Activated B cell treated with CpG ODN at 0.5 μM for 24 hours (primary cell): ENCODE measurements at places on chromosomes 2 and 18. TPM values are rescaled to one million over a fixed set of nuclear protein-coding genes. Genes with fewer than 3 reads are reported as not detected.

GRCh38 chr2:224156436-224156835, 117.3 kb upstream of the SERPINE2 start:
- no peak overlapping the region for H3K27ac ChIP-seq
- no peak for DNase-seq

DNA sequence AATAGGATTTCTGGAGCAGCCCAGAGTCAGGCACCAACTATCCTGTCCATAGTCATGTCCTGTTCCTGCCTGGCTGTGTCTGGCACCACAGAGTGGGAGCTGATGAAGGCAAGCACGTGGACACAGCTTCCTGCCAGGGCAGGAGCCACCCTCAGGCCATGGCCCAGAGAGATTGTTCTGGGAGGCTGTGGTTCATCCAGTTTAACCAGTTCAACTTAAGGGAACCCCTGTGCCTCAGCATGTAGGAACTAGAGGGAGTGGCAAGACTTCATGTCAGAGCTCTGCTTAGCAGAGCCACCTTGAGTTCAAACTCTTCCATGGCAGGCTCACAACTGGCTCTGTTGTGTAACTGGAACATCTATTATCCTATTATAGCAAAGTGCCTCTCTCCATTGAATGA, 73.2 kb upstream of the NCKAP5 start:
- peaks cover 6% of the 10 kb centered on the region for H3K27me3 ChIP-seq
- H3K4me3 ChIP-seq, result no peak overlapping the region
- no peak overlapping the region for H3K27ac ChIP-seq
- no peak for DNase-seq

DNA sequence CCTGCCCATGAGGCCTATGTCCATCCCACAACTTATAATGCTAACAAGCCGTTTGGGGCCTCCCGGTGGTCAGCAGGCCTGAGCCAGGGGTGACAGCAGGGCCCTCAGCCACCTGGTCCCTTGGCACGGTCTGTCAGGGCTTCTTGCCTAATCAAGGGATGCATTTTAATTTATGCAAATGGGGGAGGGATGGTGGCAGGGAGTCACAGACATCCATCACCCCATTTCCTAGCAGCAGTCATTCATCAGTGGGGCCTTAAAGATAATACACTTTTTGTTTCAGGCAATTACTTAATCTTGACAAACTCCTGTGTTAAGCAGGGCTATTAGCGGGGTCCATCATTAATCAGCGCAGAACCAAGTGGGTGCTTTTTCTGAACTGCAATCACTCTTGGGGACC, 174.5 kb downstream of the GLI2 start:
- no peak overlapping the region for H3K4me3 ChIP-seq
- no peaks in the 10 kb centered on the region for H3K4me1 ChIP-seq
- no peak overlapping the region for H3K27ac ChIP-seq
- no peaks in the 10 kb centered on the region for H3K27me3 ChIP-seq

DNA sequence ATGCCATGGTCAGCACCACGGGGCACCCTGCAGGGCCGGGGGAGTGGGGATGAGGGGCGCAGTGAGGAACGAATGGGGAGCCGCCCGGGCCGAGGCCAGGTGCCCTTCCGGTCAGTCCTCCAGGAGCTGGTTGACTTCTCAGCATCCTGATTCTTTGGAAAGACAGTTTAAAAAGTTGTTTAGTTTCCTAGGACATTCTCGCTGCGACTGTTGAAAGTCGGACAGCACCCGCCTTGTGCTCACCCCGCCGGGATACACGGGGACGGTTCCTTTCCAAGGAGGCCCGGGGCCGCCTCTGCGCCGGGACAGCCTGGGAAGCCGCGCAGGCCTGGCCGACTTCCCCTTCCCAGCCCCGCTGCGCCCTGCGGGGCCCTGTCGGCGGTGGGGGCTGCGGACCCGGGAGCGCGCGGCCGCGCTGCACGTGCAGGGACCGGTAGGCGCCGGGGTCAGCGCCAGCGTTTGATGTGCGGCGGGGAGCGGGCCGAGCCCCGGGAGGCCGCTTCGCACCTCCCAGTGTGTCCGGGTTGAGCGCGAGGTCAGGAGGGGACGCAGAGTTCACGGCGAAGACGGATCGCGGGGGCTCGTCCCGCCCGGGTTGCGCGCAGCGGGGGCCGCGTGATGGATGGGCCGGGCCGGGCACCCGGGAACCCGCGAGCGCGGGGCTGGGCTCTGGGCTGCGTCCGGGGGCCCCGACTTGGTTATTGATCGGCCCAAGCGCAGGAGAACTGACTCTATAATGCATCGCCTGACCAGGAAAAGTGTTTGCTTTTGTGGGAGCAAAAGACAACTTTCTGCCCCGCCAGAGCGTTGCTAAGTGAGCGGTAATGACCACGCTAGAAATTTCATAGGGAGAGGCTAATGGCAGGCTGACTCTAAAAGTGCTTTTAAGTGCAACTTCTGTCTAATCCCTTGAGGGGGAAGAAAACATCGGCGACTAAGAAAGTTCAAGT, 28.0 kb upstream of the SMIM21 start:
- H3K27me3 ChIP-seq, result peaks cover 34% of the 10 kb centered on the region
- H3K4me1 ChIP-seq, result no peaks in the 10 kb centered on the region

GRCh38 chr2:76678383-76679024, 843.7 kb downstream of the LRRTM4 start:
- H3K27ac ChIP-seq, result no peak overlapping the region
- no peaks in the 10 kb centered on the region for H3K36me3 ChIP-seq
- H3K27me3 ChIP-seq, result no peaks in the 10 kb centered on the region
- no peaks in the 10 kb centered on the region for H3K4me1 ChIP-seq
- H3K4me3 ChIP-seq, result no peak overlapping the region

DNA sequence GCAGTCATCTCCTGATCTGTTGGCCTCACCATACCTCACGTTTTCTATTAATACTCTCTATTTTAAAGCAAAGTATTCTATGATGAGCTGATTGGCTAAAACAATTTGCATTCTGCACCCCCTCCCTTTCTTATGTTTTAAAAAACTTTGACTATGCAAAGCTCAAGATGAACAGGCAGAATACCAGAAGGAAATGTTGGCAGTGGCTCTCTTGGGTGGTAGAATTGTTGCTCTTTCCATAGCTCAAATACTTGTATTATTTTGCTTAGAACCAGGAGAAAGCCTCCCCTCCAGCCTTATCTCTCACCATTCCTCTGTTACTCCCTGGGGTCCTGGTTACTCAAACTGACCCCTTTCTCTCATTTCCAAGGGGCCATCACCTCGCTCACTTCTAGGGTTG, 14.4 kb downstream of the GPR45 start:
- no peaks in the 10 kb centered on the region for H3K36me3 ChIP-seq
- H3K27me3 ChIP-seq, result no peaks in the 10 kb centered on the region
- no peak for DNase-seq

DNA sequence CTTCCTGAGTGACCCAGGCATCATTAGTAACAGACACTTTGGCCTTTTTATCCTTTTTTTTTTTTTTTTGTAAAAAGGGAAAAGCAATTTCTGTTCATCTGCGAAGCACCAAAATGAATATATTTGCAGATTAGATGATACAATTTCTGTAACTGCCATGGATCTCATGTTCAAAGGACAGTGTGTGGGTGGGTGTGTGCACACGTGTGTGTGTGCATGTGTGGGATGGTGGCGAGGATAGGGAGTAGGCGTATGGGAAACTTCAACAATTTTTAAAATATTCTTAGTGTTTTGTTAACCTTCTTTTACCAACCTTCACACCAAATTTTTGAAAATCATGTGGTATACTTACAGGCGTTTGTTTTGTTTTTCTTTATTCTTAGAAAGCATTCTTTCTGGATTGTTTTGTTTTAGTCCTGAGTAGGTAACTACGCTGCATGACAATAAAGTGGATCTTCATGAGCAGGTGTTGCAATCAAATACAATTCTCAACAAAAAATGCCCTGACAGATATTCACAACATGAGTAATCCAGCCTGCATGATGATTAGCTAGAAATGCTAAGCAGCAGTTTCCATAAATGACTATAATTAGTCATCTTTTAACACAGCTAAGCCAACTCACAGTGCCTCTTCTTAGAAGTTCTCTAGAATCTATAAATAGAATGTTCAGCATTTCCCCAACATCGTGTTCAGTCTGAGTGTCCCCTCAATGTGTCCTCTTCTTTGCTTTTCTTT, 53.5 kb upstream of the RMDN2 start:
- H3K36me3 ChIP-seq, result no peaks in the 10 kb centered on the region
- no peak overlapping the region for H3K27ac ChIP-seq
- H3K4me1 ChIP-seq, result peaks cover 2% of the 10 kb centered on the region
- H3K4me3 ChIP-seq, result no peak overlapping the region
- peaks cover 4% of the 10 kb centered on the region for H3K27me3 ChIP-seq

Gene KCNE4
- not detected in 2 replicates for total RNA-seq

Gene TSHZ1
- total RNA-seq, result 7.9 and 8.6 TPM in 2 replicates

Gene SLC1A4
- 32.1 and 35.4 TPM in 2 replicates for total RNA-seq

Gene STPG4
- total RNA-seq, result 0.60 and 1.0 TPM in 2 replicates
